ENCODE measurements at places on chromosomes 2 and 18.

GRCh38 chr2:190920085-190920484 is 39.5 kb downstream of the GLS start:
- no peak for DNase-seq

DNA sequence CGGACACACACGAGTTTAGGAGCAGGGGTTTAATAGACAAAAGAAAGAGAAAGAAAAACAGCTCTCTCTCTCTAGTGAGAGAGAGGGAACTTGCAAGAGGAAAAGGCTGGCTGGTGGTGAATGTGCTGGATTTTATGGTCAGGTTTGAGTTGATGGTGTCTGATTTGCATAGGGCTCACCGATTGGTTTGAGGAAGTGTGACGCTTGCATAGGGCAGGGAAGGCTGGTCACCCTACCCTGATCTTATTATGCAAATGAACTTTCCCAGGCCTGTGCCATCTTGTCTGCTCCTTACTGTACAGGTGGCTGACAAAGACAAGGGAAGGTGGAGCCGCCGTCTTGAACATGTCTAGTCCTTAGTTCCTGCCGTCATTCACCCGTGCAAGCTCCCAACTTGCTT is 408.9 kb downstream of the RIT2 start:
- DNase-seq, result no peak

- no peak for DNase-seq
Observed at GRCh38 chr2:237478979-237479378, 8.1 kb upstream of the MLPH start.

GRCh38 chr2:85852937-85853498 is 35.8 kb downstream of the ST3GAL5 start:
- peak; percentile 65 for DNase-seq

GRCh38 chr18:49944663-49945062 is 131.3 kb upstream of the ACAA2 start:
- DNase-seq, result no peak

DNA sequence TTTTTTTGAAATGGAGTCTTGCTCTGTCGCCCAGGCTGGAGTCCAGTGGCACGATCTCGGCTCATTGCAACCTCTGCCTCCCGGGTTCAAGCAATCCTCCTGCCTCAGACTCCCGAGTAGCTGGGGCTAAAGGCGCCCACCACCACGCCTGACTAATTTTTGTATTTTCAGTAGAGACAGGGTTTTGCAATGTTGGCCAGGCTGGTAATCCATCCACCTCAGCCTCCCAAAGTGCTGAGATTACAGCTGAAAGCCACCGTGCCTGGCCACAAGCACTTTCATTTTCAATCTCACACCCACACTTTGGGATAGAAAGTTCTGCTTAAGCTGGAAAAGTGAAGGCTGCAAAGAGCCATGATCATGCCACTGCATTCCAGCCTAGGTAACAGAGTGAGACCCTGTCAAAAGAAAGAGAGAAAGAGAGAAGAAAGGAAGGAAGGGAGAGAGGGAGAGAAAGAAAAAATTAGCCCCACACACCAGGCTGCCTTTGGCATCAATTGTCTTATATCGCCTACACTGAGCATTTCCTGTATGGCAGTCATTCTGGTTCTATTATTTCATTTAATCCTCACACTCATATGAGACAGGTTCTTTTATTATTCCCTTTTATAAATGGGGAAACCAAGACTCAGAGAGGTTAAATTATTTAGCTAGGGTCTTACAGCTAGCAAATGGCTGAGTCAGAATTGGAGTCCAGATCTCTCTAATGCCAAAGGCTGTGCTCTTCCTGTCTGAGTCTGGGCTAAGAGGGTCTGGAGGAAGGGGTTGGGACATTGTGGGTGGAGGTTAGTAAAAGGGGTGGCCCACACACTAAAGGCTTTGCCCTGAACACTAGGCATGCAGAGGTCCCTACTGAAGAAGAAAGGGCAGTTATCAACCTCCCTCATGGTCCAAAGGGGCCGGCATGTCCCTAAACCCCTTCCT is 37.9 kb upstream of the PKDCC start:
- peak; percentile 28 for DNase-seq

- peak; percentile 44 for DNase-seq
Observed at GRCh38 chr18:23828426-23828825, 139.2 kb downstream of the LAMA3 start.

- DNase-seq, result no peak
Observed at GRCh38 chr2:59866436-59866835, 687.0 kb downstream of the BCL11A start.

- no peak for DNase-seq
Observed at GRCh38 chr2:236644502-236644911, 74.9 kb downstream of the ACKR3 start.

DNA sequence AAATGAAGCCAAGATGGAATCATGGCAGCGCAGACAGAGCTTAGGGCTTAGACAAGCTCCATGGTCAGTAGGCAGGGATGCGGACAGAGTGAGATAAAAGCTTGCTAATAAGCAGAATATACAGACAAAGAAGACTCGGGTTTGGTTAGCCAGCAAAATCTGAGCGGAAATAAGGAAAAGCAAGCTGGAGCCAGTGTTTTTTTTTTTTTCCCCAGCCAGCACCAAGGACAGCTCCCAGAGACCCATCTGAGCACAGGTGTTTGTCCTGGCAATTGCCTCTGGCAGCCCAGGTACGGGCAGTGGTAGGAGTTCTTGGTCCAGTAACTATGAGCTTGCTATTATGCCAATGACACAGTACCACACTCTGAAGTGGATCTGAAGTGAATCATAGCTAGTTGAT is 187.6 kb downstream of the ADCYAP1 start:
- DNase-seq, result no peak

DNA sequence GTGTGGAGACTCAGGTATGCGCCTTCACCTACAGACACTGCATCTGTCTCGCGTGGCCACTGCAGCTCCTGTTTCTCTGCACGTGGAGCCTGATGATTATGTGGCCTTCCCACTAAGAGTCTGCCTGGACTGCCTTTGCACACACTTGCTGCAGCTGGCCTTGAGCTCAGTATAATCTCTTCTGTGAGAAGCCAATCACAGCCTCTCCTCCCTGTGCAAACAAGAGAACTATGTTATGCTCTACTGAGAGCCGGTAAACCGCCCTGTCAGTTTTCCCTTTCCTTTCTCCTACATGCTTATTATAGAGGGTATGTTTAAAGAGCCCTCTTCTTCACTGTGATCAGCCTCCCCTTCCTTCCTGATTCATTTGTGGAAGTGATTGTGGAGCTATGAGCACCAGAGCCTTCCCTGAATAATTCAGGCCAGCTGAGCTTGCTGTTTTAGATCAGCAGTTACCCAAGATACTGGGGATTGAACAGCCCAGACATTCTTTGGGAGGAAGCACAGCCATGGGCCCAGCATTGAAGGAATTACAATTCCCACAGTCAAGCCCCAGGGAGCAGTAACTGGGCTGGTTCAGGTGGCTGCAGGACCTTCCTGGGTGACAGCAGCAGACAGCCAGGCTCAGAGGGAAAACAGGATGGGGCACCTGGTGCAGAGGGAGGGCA is 3.7 kb upstream of the TGFA start:
- no peak for DNase-seq

- peak; percentile 20 for DNase-seq
Observed at GRCh38 chr18:63040788-63041410, 278.7 kb downstream of the BCL2 start.

DNA sequence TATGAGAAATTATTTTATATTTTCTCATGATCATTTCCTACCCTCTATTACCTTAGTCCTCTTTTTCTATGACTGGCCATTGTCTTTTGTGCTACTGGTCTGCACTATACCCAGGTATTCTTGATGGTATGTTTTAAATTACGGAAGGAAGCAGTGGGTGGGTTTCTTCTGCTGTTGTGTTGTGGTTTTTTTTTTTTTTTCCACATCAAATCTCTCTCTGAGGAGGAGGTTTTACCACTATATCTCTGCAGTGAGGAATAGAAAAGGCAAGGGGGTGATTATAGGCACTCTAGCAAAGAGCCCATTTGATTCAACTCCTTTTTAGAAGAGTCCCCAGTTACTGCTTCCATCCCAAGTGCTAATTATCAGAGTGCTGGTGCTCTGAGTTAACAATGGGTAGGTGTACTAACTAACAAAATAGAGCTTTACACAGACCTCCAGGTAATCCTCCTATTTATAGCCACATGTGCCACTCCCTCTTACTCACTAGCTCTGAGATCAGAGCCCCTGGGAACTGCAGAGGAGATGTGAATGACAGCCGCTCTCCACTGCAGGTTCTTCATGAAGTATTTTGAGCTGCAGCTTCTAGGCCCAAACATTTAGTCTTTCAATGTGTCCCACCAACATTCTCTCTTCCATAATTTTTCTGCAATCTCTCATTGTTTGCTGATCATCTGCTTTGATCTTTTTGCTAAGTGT is 301.6 kb upstream of the GULP1 start:
- DNase-seq, result no peak

- no peak for DNase-seq
Observed at GRCh38 chr2:150125708-150126107, 361.8 kb downstream of the RND3 start.

- no peak for DNase-seq
Observed at GRCh38 chr2:206855585-206856433, 83.5 kb upstream of the CPO start.

DNA sequence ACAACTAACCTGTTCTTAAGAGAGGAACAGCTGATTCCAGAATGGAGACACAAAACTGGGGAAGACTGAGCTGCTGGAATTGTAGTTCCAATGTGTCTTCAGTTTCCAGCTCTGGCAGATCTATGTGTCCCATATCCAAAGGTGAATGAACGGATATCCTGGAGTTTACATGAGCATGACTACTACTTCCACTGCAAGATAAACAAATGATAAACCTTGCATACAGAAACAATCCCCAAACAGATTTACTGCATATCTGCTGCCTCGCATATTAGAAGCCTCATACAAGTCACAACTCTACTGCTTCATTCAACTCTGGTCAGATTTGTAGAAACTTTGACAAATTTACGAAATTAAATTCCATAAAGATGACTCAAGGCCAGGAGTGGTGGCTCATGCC is 15.0 kb downstream of the RTTN start:
- no peak for DNase-seq

DNA sequence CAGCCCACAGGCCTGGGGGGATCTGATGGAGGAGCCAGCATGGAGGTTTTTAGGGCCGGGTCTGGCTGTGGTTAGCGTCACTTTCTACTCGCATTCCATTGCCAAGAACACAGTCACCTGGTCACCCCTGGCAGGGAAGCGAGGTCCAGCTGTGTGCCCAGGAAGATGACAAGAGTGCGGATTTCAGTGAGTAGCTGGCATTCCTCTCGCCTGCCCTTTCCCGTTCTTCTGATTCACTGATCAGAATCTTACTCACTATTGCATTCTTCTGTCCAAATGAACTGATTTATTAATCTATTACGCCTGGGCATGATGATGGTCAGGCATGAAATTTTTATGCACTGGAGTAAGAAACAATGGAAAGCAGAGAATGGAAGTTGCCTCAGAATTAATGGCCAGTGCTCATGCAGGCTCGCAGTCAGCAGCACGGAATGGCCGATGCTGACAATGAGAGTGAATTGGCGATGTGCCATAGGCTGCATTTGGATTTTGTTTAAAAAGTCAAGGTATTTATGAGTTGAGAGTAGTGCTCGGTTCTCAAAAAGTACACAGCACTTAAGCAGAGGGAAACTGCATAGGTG is 76.4 kb upstream of the MGAT5 start:
- no peak for DNase-seq

DNA sequence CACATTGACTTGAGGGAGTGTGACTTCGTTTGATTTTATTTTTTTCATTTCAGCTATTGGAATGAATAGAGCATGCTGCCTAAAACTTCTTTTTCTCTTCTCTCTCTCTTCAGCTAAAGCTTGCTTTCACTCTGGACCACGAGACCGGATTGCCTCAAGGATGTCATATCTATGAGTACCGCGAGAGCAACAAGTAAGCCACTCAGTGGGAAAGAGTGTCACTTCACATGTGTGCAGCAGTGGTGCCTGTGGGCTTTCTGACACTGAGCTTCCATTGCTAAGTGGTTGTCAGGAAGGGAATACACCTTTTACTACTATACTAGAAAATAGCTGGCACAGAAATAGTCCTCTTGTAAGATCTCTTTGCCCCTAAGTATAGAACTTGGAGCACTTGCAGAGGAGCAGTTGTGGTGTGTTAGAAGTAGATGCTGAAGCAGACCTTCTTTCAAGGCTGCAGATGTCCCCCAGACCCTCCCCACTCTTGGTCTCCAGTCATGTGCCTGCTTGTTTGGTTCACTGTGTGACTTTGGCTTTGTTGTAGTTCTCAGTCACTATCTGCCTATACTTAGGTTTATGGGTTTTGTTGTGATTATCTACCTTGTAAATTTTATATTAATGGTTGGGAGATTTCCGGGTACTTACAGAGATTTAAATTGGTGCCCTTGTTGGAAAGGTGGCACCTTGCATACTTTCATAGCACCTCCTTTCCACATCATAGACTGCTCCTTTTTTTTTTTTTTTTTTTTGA is 78.5 kb upstream of the ALPP start:
- DNase-seq, result no peak

- no peak for DNase-seq
Observed at GRCh38 chr2:135317375-135317774, 213.6 kb downstream of the ZRANB3 start.

DNA sequence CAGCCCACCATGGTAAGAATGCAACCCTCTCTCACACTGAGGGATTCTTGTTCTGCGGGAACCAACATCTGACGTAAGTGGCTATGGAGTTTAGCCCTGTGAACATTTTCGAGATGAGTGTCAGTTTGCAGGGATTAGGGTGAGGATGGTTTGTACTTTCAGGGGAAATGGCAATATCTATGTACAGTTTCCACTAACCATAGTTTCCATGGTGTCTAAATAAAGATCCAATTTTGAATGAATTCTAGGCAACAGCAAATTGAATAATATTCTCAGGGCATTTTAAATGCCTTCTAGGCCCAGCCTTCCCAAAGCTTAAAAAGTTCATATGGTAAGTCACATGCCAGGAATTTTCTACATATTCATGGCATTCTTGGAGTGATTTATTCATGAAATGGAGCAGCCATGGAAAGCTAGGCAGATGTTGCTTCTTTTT is 105.4 kb upstream of the MMADHC start:
- DNase-seq, result no peak

DNA sequence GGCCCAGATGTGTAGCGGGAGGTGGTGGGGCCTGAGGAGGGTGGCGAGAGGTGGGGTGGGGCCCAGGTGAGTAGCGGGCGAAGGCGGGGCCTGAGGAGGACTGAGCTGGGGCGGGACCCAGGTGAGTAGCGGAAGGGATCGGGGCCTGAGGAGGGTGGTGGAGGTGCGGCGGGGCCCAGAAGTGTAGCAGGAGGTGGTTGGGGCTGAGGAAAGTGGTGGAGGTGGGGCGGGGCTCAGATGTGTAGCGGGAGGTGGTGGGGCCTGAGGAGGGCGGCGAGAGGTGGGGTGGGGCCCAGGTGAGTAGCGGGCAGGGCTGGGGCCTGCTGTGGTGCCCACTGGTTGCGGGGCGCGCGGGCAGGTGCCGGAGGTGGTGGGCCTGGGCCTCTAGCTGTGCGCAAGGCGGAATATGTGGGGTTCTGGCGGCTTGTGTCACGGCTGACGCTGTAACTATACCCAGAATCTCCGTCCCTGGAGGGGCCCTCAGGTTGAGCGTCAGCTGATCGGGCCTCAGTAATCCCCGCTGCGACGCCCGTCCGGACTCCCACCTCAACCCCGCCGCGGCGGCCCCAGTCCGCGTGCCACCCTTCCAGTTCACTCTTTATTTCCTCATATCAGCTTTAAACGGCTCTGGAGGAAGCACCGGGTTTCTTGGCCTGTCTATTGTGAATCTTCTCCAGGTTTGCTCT is 866 bp upstream of the SF3B6 start:
- no peak for DNase-seq

GRCh38 chr2:2653231-2653630 is 322.2 kb upstream of the MYT1L start:
- DNase-seq, result no peak
